ENCODE measurements at places on chromosomes 7 and 10.

- no peak for DNase-seq
These were observed 37.0 kb downstream of the CCSER2 start for GRCh38 chr10:84365335-84365881.

DNA sequence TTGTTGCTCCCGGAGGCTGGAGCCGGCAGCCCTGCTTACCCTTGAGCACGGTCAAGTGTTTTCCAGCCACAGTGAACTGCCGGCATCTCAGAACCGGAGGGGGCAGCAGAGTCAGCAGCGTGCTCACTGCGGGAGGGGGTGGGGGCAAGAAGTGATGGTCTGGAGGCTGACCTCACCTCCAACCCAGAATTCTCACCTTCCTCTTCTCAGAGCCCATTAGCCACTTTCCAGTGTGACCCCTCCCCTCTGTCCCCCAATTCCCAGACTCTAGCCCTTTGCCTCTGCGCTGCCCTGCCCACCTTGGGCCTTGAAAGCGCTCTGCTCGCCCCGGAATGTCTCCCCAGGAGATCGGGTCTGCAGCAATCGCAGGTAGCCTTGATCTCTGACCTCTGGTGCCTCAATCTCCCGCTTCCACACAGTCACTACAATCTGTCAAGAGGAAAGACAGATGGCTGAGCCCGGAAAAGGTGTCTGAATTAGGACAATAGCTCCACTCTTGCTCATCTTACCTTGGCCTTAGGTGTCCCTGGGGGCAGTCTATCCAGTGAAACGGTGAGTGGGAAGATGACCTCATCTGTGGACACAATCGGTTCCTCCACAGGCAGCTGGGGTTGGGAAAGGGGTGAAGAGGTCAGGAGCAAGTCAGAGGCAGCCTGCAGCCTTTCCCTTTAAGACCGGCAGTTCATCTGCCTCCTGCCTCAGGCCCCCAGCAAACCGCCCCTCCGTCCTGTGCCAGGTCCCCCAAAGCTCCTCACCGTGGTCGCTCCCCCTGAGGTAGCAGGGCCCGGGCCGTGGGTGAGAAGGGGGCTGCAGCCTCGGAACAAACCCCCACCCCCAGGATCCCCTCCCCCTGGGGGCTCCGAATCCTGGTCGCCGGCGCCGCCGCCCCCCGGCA, 942 bp downstream of the TRAPPC14 start:
- DNase-seq, result no peak

DNA sequence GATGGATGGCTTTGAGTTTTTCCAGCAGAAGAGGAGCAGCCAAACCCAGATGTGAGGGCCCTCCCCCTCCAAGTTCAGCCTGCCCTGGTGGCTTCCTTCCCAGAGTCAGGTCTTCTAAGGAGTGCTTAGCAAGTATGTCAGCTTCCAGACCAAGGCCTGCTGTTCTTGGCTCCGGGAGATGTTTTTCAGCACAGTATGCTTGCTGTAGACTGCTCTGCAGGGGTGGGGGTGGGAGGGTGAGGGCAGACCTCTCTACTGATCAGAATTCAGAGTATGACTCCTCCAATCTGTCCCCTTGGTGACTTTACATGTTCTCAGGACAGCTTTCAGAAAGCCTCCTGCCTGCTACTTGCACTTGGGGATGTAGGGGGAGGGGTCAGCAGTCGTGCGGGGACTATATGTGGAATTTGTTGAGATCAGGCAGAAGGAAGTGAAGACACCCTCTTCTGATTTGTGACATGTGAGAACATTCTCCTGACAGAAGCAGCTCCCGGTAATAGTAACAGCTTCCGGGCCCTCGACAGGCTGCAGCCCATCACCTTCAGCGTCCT, 516.4 kb upstream of the ZMIZ1 start:
- no peak for DNase-seq

DNA sequence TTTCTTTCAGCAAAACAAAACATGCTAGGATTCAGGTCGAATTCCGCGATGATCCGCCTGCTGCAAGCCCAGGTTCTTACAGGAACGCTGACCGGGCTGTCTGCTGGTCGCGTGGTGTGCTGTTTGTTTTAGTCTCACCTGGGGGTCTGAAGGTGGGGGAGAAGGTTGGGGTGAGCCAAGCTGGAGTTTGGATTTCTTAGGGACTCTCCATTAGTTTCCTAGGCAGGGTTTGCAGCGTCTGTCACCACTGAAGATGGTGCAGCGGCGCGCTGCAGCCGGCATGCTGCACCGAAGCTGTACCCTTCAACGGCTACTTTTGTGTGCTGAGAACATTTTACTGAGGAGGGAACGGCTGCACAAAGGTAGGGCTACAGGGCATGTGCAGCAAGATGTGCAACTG, 48.7 kb downstream of the GCC1 start:
- no peak for DNase-seq

DNA sequence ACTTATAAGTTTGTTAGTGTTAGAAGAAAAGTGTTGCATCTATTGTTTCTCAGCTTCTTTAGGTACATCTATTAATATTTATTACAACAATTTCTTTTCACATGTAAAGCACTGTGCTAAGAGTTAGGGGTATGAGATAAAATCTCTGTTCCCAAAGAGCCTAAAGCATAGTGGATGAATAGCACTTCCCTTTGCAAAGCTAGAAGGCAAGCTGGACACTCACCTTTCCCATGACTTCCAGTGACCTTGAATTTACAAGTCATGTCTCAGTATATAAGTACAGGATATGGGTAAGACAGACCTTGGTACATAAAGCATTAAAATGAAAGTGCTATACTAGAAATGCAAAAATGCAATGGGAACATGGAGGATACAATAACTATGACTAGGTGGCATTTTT, 8.7 kb downstream of the CNNM1 start:
- DNase-seq, result no peak

GRCh38 chr7:99242682-99243081, 30.0 kb upstream of the MYH16 start:
- DNase-seq, result no peak

DNA sequence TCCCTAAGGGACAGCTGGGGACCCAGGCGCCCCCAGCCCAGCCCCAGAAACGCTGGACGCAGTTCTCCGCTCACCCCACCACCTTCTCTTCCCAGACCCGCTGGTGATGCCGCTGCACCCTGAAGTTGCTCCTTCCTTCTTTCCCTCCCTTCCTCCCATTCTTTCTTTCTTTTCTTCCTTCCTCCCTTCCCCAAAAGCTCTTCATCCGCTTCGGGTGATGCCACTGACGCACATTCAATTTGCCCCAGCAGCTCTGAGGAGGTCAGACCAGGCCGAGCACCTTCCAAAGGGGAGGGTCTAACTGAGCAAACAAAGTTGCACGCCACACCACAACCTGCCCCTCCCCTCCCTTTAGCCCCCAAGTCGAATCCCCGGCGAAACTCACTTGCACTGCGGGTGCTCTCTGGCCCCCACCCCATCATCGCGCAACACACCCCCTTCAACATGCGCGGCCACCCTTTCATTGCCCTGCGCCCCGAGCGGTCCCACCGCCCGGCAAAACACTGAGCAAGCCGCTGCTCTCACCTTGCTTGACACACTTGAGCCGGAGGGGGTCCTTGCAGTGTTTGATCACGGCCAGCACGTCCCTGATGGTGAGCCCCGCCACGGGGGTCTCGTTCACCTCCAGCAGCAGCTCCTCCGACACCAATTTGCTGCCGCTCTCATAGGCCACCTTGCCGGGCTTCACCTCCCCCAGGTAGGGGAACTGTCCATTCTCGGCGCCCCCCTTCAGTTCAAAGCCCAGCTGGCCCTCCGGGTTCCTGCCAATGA, 787 bp downstream of the MAGI2 start:
- DNase-seq, result no peak

DNA sequence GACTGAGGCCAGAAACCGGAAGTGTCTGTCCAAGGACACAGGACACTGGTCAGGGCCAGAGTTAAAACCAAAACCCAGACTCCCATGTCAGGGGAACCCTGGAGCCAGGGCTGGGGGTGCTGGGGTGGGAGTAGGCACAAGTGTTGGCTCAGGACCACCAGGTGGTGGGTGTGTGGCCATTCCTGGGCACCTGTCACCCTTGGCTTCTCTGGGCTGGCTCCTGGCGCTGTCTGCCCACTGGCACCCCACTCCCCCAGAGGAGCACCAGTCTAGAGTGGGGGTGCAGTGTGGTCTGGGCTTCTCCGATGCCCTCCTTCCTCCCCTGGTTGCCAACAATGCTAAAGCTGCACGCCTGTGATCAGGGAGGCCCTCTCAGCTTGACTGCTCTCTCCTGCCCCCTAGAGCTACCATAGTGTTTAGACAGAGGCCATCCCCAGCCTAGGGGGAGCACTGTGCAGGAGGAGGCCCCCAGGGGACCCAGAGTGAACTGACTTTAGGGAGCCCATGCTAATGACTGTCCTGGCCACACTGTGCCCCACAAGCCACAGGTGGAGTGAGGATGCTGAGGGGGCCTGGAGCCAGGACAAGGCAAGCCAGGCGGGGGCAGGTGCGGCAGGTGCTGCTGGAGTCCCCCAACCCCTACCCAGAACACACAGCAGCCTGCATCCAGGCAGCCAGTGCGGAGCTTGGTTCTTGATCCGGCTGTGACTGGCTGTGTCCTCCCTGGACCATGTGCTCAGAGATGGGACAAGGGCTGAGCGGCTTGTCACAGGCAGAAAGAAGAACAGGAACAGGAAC, 11.0 kb downstream of the RASGEF1A start:
- no peak for DNase-seq

GRCh38 chr10:110110338-110110737, 97.1 kb upstream of the MXI1 start:
- no peak for DNase-seq

- DNase-seq, result no peak
These were observed 22.5 kb downstream of the CAV1 start for GRCh38 chr7:116547347-116547746.

Measured in cortex of kidney (tissue), 1 donor.